ELR (cell line): ENCODE measurements at places on chromosomes 3 and 15.

GRCh38 chr3:72276806-72277205, 491.9 kb upstream of the PROK2 start:
- DNase-seq: no peak

DNA sequence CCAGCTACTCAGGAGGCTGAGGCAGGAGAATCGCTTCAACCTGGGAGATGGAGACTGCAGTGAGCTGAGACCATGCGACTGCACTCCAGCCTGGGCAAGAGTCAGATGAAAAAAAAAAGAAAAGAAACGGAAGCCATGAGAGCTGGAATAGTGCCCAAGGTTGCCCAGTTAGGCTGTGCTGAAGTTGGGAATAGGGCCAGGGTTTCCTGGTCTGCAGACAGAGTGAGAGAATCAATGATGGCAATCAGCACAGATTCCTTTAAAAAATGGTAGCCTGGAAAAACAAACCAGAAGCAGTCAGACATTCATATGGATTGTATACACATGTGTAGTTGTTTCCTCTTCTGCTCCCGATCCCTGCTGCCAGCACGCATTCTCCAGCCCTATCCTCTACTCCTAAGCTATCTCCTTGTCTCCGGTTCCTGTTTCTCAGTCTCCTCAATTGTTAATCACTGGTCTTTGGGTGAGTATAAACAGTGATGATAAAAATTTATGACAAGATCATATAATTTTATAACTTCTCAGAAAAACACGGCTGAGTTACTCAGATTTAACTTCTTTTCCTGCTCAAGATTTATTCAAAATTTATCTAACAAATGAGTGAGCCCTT, 316.2 kb upstream of the UMPS start:
- DNase-seq: no peak

DNA sequence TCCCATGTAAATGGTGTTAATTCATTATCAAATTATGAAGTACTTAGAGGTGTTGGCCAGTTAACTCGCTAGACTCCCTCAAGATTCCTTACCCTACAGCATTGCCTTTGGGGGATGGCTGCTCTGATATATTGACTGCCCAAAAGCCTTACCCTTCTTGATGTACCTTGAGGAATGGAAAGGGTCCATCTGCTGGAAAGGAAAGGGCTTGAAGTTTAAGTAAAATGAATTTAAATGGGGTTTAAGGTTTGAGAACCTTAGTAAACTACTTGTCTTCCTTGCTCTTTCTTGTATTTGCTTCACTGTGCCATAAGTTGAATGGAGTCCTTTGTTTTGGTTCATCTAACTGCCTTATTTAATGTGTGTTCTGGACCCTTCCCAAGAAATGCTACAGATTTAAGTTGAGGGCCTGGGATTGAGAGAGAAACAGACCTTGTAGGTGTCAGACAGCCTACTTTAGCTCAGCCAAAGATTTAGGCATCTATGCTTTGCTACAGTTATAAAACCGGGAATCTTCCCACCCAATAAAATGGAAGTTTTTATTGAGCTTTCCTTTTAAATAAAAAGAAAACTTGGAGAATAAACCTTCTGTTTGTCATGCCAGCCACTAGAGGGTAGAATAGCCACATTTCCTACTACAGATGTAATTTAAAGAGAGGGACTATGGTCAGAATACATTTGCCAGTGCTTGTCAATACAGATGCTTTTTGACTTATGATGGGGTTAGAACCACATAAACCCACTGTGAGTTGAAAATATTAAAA, 25.3 kb downstream of the CMSS1 start:
- DNase-seq: peak; percentile 76

- no peak for DNase-seq
Observed at GRCh38 chr3:110851736-110852135, 219.9 kb upstream of the NECTIN3 start.

- DNase-seq: peak; percentile 87
Observed at GRCh38 chr15:41917767-41918430, 24.0 kb upstream of the SPTBN5 start.

DNA sequence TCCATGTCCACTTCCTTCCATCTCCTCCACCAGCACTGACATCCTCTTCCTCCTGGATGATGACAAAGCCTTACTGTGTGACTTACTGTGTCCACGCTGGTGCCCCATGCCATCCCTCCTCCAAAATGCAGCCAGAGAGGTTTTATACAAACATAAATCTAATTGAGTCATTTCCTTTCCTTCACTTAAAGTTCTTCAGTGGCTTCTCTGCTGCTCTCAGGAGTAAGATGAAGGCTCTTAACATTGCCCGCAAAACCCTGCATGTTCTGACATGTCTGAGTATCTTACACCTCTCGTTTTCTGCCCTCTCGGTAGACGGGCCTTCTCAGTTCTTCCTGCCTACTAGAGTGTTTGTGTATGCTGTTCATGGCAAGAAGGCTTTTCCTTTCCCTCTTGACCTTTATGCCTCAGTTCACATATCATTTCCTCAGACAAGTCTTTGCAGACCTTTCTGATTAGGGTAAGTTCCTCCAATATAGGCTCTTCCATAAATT, 175.5 kb downstream of the CFAP20DC start:
- peak; percentile 72 for DNase-seq

GRCh38 chr3:61356685-61357084, 105.4 kb upstream of the FHIT start:
- DNase-seq: no peak

DNA sequence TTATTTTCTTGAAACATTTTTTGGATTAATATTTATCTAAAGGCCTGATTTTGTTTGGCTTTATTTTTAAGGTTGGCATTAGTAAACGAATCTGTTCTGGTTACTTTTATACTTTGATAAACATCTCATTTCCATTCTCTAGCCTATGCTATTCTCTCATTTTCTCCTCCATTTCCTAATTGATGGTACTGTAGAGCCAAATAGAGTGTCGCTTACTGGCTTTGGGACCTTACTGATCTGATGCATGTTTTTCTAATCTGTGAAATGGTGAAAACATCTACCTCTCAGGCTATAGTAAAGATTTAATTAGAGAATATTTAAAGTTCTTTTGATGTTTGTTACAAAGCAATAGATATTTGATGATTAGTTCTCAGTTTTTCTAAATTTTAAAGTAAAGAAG, 1.6 kb downstream of the LNP1 start:
- no peak for DNase-seq

DNA sequence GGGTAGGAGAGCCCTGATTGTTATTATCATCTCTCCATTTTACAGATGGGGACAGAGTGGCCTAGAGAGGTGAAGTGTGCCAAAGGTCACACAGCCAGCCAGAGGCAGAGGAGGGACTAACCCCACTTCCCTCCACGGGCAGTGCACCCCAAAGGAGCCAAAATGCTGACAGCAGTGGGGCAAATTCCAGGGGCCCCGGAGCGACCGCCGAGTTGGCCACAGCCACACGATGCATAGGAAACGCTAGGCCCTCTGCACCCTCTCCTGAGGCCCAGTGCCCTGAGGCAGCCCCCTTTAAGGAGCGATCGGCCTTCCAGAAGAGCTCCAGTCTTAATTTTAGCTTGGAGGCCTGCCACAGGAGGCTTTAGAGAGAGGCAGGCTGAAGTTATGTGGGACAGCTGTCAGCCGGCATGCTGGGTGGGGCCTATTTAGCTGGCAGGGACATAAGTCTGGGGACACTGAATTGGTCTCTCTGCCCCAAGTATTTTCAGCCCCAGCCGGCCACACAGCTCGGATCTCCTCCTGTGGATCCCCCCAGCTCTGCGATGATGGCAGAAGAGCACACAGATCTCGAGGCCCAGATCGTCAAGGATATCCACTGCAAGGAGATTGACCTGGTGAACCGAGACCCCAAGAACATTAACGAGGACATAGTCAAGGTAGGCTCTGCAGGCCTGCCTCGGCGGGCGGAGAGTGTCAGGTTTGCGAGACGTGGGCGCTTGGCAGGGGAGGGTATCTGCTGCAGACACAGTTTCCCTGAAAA, at the start of gene CAV3:
CAV3 (plus strand) TSS at position 471 of the 763 bp plus-strand sequence; CDS start at position 546, 75 bp downstream.
- DNase-seq: no peak

DNA sequence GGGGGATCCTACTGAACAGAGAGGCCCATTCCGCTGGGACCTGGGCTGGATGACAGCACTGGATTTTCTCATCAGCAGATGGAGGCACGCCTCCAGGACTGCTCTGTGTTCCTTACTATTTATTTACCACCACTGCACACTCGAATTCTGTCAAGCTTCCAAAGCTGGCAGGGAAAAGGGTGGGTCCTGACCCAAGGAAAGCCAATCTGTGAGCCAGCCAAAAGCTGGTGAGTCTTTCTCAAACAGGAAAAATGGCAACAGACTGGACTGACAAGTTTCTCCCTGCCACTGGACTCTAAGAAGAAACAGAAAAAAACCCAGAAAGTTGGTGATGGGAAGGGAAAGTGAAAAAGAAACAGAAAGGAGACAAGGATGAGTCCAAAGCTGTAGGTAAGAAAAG, 37.8 kb downstream of the CD47 start:
- DNase-seq: peak; percentile 0

GRCh38 chr3:137035631-137036030, 77.8 kb downstream of the IL20RB start:
- peak; percentile 61 for DNase-seq

GRCh38 chr3:129054605-129055104, 5.9 kb upstream of the GP9 start:
- no peak for DNase-seq

- no peak for DNase-seq
Observed at GRCh38 chr15:62558640-62559380, 393.7 kb upstream of the C2CD4B start.

DNA sequence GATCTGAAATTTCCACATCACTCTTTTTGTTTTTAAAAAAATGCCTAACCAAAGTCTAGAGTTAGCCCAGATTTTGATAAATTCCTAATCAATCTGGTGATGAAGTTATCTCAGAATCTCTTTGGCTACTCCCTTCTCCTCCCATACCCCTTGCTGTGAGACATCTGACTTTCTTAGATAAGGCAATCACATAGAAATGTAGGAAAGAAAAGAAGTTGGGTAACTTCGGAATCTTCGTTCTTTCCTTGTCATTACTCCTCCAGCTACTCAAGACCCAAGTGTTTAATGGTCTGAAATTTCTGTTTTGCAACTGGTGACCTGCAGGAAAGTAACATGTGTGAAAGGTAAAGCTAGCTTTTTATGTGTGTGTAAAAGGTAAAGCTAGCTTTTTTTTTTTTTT, 37.8 kb downstream of the MYL3 start:
- DNase-seq: no peak

- DNase-seq: no peak
Observed at GRCh38 chr3:69367586-69367985, 18.3 kb downstream of the FRMD4B start.

DNA sequence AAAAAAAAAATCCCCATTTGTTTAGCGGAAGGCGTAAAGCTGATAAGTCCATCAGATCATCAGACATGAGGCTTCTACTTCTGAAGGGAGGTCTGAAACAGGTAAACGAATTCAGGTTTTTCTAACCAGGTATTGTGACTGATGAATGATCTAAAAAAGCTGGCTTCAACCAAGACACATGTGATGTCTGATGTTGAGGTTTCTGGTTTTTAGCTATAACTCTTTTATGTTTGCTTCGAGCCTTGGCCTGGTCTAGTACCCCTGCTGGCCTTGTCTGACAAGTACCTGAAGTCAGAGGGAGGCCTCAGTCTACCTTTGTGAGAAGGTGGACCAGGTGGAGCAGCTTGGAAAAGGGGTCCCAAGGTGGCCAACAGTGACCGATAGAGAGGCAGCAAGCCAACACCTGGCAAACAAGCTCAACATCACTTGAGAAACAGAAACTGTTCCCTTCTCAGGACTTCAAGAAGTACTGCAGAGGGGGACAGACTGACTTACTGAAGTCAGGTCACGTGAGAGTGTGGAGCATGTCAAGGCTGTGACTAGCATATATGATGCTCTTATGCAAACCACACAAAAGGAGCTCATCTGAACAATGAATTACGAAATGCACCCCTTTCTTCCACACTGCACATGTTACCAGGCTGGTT, 33.0 kb upstream of the CA12 start:
- no peak for DNase-seq

- no peak for DNase-seq
Observed at GRCh38 chr3:169676925-169677537, 13.5 kb upstream of the MECOM start.

DNA sequence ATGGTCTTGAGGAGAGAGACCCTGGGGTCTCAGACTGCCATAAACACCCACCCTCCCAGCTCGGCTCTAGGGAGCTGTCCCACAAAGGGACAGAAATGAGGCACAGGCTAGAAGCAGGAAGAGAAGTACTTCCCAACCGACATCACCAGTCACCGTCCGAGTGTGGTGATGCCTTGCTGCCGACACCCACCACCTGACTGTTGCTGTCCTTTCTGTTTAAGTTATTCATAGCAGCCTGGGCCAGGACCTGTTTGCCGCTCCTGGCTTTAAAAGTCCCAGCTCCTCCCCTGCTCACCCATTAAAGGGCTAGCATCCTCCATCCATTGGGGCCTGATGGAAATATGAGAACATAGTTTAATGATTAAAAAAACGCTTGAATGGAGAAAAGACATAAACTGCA, 13.2 kb upstream of the SPG11 start:
- no peak for DNase-seq

- no peak for DNase-seq
Observed at GRCh38 chr3:23079976-23080375, 123.2 kb upstream of the UBE2E2 start.

GRCh38 chr3:185926445-185926844, 11.4 kb downstream of the TRA2B start:
- DNase-seq: no peak

DNA sequence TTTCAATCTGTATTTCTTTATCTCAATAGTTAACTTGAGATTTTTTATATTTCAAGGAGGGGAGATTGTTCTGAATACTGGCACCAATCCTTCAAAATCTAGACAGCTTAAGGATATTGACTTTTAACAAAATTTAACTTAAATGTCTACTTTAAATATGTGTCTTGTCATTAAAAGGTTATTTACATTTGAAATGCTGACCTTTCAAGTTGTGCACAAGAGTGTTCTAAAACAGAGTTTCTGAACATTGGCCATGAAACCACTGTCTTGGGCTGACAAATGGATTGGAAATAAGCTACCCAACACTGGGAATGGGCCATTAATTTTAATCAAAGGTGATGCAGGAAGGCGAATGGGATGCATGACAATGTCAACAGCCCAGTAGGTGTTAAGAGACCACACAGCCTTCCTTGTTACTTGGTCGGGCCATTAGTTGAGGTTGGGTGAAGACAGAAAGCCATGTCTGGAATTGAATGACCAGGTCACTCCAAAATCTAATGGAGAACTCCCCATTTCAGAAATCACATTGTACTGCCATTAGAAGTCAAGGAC, 128.5 kb downstream of the CDIN1 start:
- no peak for DNase-seq
